HS-27A (cell line): ENCODE measurements at places on chromosomes 13 and 19.

DNA sequence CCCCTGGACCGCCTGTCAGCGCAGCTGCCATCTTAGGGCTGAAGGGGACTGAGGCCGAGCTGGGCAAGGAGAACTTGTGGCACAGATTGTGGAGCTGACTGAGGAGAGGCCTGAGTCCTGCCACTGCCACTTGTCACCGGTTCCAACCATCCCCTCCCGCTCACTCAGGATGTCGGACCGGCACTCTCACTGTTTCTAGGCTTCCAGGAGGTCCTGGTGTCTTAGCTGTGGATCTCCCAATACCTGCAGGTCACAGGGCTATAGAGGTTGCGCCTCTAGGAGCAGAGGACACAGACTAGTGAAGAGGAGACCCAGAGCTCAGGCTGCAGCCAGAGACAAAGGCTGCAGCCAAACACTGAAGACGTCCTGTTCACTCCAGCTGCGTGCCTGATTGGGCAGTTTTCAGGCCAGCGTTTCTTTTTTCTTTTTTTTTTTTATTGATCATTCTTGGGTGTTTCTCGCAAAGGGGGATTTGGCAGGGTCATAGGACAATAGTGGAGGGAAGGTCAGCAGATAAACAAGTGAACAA, 15.3 kb upstream of the ZNF486 start:
- no peak for DNase-seq

GRCh38 chr13:111914241-111915103, 152.5 kb upstream of the SOX1 start:
- DNase-seq = no peak

DNA sequence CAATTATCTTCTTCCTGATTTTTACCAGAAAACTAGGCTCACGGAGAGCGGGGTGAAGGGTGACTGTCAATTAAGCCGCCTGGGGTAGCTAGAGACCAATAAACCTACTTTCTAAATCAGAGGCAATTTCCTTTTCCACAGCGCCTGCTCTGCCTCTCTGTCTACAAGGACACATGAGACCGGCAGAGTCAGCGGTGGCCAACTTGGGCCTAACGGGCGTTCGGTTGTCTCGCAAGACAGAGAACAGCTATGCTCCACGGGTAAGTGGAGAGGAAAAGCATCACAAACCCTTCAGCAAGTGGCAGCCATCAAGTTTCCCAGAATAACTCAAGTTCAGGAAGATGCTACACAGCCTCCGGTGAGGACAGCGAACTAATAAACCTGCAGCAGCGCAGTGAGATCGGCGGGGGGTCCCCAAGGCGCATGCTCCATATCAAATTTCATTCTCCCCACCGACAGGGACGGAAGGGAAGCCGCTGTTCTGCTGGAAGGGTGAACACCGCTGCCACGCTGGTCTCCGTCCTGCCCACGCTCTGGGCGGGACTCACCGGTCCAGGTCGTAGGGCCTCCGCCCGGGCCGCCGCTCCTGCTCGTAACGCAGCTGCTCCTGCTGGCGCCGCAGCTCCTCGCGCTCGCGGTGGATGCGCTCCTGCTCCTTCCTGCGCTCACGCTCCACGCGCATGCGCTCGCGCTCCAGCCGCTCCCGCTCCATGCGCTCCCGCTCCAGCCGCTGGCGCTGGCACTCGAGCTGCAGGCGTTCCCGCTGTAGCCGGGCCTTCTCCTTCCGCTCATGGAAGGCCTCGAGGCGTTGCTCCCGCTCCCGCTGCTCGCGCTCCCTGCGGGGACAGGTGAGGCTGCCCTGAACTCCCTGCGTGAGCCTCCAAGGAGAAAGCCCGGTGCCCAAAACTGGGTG, 25.8 kb upstream of the TINCR start:
- no peak for DNase-seq

- DNase-seq = no peak
These were observed 225.6 kb downstream of the RAP2A start for GRCh38 chr13:97659602-97660001.

GRCh38 chr13:51495316-51495715, 42.5 kb upstream of the INTS6 start:
- DNase-seq = no peak
